M059J (cell line): ENCODE measurements at places on chromosomes 16 and 17.

GRCh38 chr17:21379080-21379711 lies 3.0 kb downstream of the KCNJ12 start:
- DNase-seq, result no peak

DNA sequence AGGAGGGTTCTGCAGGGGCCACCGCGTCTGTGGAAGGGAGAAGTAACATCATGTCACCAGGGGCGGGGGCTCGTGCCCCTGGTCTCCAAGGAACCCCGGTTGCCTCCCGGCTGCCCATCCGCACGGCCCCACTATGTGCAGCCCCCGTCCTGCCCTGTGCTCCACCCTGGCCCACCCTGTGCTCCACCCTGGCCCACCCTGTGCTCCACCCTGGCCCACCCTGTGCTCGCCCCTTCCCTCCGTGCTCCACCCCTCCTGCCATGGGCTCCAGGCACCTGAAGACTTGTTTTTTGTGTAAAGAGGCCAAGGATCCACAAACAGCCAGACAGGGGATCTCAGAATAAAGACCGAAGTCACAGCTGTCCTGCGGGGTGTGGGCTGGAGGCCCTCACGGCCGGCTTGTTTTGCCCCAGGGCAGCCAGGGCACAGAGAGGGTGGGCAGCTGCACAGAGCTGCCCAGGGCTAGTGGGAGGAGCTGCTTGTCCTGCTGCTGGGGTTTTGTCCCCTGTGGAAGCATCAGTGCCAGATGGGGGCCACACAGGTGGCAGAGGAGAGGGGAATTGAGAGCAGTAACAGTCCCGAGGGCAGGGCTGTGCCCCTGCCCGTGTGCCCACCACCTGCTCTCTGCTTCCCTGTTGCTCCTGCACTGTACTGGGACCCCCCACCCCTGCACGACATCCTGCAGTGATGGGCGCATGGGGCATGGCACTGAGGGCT lies 147.0 kb upstream of the CIBAR2 start:
- no peak for DNase-seq

GRCh38 chr17:75504347-75505151 lies 10.8 kb downstream of the CASKIN2 start:
- peak; percentile 30 for DNase-seq

DNA sequence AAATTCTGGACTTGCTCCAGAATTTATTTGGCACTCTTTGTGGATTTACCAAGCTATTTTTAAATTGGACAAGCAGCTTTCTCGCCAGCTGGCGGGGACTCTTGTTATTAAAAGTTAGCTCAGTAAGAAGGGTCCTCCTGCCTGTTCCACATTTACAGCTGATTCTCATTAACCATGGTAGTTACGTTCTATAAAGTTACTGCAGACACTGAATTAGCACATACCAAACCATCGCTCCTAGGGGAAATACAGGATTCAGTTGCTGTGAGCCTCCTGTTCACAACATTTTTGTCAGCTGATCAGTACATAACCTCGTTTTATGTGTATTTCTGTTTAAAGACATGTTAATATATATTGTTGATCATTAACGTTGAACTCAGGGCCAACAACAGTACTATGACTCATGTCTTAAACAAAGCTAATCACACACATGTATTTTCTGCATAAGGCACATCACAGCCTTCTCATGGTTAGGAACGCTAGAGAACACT lies 4.2 kb downstream of the LDAF1 start:
- DNase-seq, result no peak

GRCh38 chr17:67435786-67436185 lies 58.7 kb downstream of the PITPNC1 start:
- no peak for DNase-seq

GRCh38 chr17:79769570-79770506 lies 8.1 kb upstream of the CBX2 start:
- peak; percentile 39 for DNase-seq

DNA sequence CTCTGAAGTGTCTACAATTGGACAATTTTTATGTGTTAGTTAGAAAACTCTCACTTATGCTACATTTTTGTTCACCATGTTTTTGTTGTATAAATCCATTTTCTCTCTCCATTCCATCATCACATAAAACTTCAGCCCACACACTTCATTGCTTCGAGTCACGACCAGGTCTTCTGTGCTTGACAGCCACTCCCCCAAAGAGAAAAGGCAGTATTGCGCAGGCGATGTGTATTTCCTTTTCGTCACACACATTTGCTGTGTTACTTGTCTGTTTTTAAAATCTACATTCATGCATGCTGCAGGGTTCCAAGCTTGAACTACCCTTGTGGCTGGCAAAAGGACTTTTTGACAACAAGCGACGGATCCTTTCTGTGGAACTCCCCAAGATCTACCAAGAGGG lies 10.5 kb downstream of the GINS3 start:
- no peak for DNase-seq
